CD8-positive, alpha-beta memory T cell (primary cell): ENCODE measurements at places on chromosomes 3 and 15.

GRCh38 chr3:98741121-98741716 is 21.9 kb upstream of the ST3GAL6 start:
- DNase-seq: no peak

DNA sequence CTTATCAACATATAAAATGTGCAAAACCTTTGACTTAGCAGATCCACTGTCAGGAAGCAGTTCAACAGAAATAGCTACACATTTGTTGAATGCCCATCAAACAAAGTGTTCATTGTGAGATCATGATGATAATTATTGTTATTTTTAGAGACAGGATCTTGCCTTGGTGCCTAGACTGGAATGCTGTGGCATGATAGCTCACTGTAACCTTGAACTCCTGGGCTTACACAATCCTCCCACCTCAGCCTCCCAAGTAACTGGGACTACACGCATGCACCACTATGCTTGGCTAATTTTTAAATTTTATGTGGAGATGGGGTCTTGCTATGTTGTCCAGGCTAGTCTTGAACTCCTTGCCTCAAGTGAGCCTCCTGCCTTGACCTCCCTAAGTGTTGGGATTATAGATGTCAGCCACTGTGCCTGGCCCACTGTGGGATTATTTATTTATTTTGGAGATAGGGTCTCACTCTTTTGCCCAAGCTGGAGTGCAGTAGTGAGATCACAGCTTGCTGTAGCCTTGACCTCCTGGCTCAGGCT is 8.8 kb downstream of the MAP2K5 start:
- no peak for DNase-seq

- no peak for DNase-seq
These were observed 61.0 kb downstream of the APBA2 start for GRCh38 chr15:28946803-28947202.

DNA sequence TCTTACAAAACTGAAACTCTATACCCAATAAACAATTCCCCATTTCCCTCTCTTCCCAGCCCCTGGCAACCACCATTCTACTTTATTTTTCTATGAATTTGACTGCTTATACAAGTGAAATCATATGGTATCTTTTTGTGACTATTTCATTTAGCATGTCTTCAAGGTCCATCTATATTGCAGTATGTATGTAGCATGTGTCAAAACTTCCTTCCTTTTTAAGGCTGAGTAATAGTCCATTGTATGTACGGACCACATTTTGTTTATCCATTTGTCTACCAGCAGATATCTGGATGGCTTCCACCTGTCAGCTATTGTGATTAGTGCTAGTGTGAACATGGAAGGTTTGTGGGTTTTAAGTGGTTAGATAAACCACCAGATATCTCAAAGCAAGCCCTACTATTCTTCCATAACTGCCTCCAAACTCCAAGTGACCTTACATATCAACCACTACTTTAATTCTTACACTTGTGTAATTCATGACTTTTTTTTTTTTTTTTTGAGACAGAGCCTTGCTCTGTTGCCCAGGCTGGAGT is 134.7 kb downstream of the TMCC1 start:
- no peak for DNase-seq

DNA sequence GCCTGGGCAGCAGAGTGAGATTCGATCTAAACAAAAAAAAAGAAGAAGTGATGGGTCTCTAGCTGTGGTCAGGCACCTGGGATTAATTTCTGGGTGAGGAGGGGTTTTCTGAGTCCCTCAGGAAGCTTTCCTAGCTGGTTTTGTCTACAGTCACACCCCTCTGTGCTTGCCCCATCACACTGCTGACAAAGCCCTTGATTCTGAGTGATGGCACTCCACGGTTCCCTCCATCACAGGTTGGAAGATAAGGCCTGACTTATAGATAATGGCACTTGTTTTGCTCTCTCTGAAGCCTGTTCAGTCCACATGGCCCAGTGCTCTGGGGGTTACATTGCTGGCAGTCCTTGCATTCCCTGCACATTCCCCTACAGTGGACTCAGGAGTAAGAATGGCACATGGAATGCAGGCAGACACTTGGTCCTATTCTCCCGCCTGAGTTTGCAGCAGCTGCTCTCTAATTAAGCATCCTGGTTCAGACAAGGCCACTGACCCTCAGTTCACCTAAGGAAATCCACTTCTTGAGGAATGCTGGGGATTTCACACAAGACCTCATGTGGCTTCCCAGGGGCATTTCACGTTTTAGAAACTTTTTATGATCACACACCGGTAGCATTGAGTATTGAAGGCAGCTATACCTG is 81.0 kb upstream of the NMNAT3 start:
- no peak for DNase-seq
